ENCODE measurements at places on chromosomes 3 and 15.

GRCh38 chr15:53160092-53160704 lies 370.1 kb upstream of the ONECUT1 start:
- no peak for DNase-seq

DNA sequence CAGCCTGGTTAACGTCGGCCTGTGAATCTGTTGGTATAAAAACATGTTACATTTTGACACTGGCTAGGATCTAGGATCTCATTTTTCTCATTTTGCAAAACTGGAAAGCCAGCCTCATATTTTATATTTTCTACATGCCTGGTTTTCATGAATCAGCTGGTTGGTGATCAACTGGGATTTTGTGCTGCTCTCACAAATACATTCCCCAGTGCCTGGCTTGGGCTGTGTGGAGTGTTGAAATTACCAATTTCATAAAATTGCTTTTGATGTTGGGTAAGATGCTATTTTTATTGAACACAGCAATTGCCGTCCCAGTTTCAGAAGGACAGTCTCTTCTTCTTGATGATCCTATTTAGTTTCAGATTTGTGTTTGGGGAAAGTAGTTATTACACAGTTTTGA lies 604.3 kb downstream of the TAFA4 start:
- no peak for DNase-seq

DNA sequence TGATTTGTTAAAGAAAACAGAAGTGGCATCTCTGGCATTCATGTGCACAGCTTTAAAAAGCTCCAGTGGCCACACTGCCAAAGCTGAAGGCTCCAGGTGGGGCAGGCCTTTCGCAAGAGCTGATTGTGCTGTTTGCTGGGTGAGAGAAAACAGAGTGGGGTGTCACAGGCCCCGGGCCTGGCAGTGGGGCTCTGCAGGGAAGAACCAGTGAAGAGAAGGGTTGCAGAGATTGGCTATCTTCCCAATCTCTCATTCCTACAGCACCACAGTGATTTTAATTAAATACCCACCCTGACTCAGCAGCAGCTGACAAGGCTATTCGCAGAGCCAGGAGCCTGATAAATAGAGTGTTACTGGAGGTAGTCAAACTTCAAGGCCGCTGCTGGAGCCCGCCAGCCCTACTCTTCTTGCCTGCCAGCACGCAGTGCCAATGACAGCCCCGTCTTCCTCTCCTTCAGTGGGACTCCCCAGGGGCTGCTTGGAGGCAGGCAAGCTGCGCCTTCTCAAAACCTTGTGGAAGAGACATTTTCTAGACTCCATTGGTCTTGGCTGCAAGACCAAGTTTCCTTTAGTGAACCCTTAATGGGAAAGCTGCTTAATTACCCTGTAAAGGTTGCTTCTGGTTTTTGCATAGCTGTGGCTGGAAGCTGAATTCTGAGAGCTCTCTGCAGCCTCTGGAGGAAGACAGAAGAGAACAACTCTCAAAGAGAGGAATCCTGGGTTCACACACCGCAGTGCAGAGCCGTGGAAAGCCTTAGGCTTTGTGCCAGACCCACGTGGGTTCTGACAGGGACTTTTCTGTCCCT lies 225.8 kb upstream of the SLCO3A1 start:
- no peak for DNase-seq

- no peak for DNase-seq
Measured at GRCh38 chr15:49734831-49735508, 114.1 kb downstream of the DTWD1 start.

DNA sequence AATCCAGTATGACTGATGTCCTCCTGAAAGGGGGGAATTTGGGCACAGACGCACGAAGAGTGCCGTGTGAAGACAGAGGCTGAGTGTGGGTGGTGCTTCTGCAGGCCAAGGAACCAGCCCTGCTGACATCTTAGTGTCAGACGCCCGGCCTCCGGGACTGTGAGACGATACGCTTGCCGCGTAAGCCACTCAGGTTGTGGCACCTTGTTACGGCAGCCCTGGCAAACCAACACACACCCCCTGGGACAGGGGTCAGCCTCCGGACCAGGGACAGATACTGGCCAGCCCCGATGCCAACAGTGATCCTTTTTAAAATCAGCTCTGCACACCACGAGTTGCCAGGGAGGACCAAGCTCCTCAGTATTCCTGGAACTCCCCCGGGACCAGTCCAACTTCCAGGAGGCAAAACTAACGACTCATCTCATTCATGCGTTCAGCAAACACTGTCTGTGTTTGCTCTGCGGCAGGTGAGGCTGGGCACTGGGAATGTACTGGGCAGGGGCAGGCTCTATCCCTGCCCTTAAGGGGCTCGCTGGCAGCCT lies 21.2 kb upstream of the PIGZ start:
- no peak for DNase-seq

DNA sequence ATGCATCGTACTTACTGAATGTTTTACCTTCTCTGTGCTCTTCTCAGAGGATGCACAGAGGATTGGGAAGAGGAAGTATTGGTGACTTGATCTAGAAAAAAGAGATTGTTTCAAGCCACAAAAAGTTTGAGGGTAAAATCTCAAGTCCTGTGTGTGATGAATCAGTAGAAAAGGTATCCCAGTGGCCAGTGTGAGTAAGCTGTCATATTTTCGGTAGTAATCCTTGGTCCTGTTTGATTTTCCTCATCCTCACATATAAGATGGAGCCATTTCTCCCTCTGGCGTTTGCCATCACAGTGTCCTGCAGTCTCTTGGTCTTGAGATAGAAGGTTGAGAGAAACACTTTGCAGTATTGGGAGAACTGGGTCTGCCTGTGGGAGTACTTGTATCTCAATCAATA lies 166.8 kb downstream of the LPP start:
- no peak for DNase-seq

- no peak for DNase-seq
Measured at GRCh38 chr15:92158426-92158825, 235.3 kb upstream of the ST8SIA2 start.

DNA sequence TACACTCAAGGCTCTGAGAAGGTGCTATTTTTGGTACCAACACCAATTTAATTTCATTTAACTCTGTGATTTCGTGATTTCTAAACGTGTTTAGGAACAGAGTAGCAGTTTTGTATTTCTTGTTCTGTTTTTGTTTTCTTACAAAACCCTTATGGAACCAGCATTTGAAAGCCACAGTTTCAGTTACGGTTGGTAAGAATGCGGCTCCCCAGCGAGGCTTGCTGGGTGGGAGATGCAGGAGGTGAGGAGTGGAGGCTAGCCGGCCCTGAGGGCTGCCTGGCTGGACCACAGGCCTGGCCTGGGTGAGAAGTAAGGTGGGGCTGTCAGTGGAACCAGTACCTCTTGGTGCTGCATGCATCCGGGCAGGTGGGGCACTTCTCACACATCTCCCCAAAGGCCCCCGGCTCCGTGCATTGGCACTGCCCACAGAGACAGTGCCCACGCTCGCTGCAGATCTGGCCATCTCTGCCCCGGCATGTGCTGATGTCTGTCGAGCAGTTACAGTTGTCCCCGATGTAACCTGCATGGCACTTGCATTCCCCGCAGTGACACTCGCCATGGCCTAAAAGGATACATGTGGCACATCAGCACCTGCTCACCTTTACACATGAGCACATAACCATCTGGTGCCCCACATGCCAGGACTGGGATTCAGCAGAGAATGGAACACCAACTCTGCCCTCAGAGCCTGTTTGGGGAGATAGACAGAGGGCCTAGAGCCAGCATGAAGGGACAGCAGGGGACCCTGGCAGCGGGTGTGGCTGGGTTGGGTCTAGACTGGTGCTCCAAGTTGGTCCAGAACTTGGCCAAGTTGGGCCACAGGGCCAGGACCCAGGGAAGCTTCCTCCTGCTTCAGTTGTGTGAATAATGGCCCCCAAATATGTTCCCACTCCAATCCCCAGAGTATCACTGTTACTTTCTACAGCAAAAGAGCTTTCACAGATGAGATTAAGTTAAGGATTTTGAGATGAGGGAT lies 43.4 kb downstream of the UMPS start:
- DNase-seq, result no peak

- DNase-seq, result no peak
Measured at GRCh38 chr15:33262306-33262705, 48.5 kb upstream of the RYR3 start.

- DNase-seq, result no peak
Measured at GRCh38 chr3:180416111-180416594, 185.8 kb upstream of the TTC14 start.

DNA sequence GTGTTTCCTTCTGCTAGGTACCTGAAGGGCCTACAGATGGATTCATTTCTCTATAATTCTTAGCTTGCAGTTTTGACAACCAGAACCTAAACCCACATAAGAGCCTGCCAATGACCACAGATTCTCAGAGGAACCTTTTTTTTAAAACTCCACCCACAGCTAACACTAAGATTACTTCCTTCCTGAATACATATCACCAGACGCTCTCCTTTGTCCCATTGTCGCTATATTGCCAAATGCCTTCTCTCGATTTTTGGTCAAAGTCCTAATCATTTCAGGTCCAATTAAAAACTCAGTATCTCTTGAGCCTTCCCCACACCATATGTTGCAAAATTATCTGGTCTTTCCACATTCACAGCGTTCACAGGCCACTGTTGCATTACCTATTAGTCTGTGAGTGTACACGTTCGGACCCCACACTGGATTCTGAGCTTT lies 12.4 kb downstream of the ZNF710 start:
- no peak for DNase-seq

- DNase-seq, result no peak
Measured at GRCh38 chr3:22960105-22960984, 242.8 kb upstream of the UBE2E2 start.

GRCh38 chr3:40477666-40478065 lies 744 bp downstream of the ZNF619 start:
- no peak for DNase-seq

DNA sequence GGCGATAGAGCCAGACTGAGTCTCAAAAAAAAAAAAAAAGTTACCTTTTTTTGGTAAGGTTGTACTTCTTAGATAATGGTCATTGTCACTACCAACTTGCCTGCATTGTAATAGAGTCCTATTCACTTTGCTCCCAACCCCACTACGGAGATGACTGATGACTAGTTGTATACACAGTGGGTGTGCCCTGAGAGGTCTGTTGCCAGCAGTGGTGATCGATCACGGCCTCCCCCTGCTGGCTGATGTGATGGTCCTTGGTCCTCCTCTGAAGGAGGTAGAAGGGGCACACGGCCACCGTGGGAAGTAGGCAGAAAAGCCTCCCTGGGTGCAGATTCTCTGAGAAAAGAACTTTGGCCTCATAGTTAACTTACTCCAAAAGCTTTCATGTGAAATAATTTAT lies 10.7 kb downstream of the GCNT3 start:
- no peak for DNase-seq

- no peak for DNase-seq
Measured at GRCh38 chr3:178172121-178172520, 364.1 kb upstream of the KCNMB2 start.

GRCh38 chr3:78115983-78116382 lies 1076.1 kb downstream of the ROBO2 start:
- DNase-seq, result no peak

GRCh38 chr15:73330206-73331051 lies 38.3 kb downstream of the HCN4 start:
- no peak for DNase-seq

- DNase-seq, result no peak
Measured at GRCh38 chr3:10520072-10520471, 14.7 kb upstream of the ATP2B2 start.

- DNase-seq, result no peak
Measured at GRCh38 chr15:77851086-77851485, 218.4 kb upstream of the LINGO1 start.

DNA sequence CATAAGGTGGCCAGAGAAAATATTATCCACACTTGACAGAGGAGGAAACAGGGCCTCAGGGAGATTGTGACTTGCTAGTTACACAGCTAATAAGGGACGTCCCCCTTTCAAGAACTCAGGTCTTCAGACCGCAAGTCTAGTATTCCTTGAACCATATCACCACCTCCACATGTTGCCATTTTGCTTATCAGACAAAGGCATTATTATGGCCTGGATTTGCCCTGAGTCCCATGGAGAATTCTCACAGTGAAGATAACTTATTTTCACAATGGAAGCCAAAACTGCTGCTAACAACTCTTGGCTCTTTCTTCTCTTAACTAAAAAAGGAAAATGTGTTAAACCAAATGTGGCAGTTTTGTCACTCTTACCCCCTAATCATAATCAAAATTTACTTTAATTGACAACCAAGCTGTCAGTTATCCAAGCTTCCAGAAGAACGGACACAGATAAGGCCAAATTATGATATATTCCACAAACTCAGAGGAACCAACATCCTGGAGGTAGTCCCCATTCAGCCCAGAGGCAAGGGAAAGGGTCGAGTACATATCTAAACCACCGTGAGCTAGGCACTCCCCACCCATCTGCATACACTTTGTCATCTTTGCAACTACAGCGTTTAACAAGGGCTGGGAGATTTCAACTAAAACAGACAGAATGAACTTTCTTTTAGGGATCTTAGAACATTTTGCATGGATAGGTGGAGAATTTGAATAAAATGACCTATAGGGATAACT lies 63.6 kb upstream of the THBS1 start:
- no peak for DNase-seq

GRCh38 chr15:93485438-93486327 lies 396.7 kb upstream of the RGMA start:
- DNase-seq, result no peak

DNA sequence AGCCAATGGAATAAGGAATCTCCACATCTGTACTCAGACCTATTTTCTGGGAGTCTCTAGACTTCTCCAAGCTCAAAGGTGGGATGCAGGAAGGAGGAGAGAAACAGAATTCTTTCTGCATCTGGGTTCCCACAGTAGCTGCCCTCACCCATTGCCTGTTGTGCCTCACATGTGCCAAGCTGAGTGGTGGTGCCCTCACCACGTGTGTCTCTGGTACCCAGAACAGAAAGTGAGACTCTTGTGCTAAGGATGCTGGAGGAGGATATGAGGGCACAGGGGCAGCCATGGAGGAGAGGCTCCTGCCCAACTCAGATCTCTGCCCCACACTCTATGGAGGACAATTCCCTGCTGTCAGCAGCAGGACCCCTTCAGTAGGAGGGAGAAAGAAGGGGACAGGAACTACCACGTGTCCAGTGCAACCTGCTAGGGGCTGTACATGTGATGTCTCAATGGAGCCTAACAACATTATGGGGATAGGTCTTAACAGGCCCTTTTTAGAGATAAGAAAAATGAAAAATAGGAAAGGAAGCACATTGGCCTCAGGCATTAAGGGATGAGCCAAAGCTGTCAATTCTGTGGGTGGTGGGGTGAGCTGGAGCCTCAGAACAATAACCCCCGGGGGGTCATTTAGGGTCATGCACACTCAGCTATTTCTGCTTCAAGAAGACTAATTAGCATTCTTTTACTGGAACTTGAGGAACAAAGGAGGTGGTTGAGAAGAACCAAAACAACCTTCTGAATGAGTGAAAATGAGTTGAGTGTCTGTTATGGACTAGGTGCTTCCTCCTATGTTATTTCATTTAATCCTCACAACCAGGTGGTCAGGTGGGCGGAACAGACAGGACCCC lies 16.3 kb upstream of the NOX5 start:
- DNase-seq, result no peak

- no peak for DNase-seq
Measured at GRCh38 chr3:23258110-23258509, 55.0 kb downstream of the UBE2E2 start.

Data from T-helper 9 cell (primary cell).